ENCODE measurements at places on chromosomes 2 and 18.

GRCh38 chr18:48742706-48743475 is 204.1 kb downstream of the CTIF start:
- DNase-seq: no peak

DNA sequence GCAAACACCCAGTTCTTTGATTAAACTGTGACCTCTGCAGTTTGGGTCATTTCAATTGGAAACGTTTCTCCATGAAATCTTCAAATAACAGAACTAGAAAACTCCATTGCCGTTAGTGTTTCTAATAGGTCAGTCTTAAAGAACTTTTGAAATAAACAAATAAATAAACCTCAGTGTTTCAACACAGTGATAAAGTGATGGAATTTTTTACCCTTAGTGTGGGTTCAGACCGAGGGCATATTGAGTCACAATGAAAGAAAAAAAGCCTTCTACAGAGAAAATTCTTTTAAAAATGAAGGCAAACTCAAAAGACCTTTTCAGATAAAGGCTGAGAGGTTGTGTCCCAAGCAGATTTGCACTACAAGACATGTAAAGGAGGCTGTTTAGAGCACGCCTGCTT is 149.6 kb downstream of the NCKAP5 start:
- DNase-seq: no peak

DNA sequence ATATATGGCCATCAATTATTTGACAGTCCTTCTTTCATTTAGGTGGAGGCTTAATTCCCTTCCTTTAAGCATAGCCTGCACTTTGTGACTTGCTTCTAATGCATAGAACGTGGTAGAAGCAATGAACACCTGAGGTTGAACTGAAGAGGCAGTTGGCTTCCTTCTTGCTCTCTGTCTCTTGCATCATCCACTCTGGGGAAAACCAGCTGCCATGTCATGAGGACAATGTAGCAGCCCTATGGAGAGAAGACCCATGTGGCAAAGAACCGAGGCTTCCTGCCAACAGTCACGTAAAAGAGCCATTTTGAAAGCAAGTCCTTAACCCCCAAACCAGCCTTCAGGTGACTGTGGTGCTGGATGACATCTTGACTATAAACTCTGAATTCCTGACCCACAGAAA is 46.8 kb downstream of the ATOH8 start:
- DNase-seq: no peak

DNA sequence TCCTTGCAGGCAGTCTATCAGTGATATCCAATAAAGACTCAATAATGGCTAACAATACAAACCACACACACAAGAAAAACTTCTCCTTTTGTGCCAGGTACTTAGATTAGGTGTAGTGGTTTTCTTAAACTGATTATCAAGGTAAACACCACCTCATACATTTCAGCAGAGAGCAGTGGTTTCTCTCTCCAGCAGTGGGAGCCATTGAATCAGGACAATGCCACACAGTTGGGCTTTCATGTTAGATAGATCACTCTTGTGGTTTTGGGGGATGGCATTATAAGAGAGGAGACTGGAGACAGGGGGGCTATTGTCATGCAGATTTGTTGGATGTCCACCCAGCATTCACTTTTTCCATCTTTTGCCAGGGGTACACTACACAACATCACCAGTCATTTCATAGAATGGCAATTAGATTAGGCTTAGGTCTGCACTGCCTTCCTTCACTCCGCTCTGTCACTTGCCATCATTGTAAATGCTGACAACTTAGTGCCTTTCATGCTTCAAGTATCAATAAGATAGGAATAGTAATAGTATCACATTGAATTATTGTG is 13.6 kb upstream of the IRS1 start:
- no peak for DNase-seq

- DNase-seq: no peak
Measured at GRCh38 chr18:32373995-32374394, 96.7 kb downstream of the GAREM1 start.

All from RWPE1 (cell line).